ENCODE measurements at places on chromosomes 5 and 9.

DNA sequence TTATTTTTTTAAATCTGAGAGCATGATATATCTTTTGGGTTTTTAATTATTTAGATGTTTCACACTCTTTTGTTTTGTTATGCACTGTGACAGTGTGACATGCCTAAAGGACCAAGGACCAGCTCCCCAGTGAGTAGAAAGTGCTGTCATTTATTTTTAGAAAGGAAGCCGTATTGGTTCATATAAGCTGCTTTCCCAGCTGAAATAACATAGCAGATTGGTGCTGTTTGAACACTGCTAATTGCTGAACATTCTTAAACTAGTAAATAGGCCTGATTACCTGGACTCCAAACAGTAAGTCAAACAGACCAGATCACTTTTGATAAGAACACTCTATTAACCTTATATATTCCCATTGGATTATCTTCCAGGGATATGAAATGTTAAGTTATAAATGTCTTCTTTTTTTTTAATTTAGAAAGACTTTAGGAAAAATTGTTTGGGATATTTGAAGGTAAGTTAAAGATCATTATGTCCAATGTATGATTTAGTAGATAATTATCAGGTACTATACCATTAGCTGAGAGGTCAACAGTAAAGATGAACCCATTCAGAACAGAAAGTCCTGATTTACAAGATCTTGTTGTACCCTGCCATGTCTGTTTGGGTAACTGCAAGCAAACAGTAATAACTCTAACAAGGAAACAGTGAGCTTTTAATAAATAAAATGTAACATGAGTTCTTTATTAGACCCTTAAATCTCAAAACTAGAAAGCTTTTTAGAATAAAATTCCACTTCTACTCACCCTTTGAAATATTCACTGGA lies 27.8 kb upstream of the ELL2 start:
- DNase-seq: no peak

DNA sequence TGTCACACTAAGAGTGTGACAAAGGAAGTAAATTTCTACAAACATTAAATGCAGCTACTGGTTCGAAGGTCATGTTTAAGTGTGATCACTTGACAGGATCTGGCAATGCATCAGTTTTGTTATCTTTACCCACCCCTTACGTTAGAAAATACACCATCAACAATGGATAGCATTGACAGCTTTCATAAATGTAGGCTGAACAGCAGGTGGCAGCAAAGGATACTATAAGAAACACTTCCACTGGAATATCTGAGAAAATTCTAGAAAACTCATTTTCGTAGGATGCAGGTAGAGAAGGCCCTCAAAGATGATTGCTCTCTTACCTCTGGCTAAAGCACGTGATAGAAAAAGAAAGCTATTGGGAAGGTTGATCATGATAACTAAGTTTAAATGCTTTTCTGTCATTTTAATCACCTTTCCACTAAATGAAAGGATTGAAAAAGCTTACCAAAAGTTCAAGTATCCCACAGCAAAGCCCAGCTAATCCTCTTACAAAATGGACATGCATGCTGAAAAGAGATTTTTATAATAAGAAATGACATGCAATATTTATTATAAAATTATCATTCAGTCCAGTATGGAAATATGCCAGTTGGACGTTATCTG lies 292.5 kb downstream of the PARP8 start:
- DNase-seq: no peak

DNA sequence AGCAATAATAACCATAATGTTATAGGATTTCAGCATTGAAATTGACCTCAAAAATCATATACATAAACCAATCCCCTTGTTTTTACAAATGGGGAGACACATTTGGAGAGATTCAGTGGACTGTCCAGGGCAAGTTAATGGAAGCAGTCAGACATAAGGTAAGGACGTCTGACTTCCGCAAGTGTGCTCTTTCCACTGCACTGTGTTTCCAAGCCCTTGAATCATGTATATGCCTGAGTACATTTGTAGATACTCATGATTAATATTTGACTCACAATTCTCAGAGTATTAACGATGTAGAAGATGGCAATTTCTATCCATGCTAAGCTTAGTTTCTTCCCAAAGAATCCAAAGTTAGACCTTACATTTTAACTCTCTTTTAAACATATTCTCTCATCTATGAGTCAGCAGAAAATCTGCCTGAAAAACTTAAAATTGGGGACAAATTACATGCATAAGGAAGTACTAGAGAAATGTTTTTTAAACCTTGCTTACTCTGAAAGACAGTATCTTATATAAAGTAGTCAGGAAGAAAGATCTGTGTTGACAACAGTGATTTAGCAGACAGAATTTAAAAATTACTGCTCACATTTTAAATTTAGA lies 165.3 kb downstream of the NFIB start:
- no peak for DNase-seq

DNA sequence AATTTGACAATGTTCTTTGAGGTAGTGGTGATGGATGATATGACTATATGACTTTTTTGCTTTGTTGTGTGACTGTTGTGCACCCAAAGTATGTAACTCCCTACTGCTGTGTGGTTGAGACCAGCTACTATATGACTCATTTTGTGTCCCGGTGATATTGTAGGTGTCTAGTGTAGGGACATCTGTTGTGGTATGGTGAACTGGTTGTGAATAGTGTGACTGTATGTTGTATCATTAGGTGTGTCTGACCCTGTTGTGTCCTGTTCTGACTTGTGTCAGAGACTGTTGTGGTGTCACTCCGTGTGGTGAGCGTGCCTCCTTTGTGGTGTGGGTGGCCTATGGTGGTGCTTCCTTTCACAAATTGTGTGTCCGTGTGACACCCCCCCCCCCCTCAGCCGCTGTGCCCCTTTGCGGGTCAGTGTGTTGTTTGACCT lies 11.2 kb upstream of the CXXC5 start:
- DNase-seq: no peak

GRCh38 chr5:65307088-65307487 lies 174.6 kb downstream of the ADAMTS6 start:
- DNase-seq: no peak

GRCh38 chr5:152956943-152957613 lies 533.4 kb upstream of the GRIA1 start:
- no peak for DNase-seq

DNA sequence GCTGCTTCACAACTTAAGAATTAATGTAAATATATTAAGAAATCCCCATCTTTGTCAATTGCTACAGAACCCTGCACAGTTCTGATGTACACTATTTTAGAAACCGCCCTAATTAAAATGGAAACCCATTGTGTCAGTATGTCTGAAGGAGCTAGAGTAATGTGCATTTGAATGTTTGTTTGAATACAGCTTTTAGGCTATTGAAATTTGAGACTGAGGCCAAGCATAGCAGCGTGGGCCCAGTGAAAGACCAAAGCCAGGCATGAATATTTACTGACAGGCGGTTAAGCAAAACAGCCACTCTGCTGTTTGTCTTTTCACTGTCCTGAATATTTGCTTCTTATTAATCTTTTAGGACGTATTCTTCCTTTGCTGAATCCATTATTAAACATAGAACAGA lies 252.3 kb downstream of the IZUMO3 start:
- DNase-seq: no peak

GRCh38 chr9:83959061-83959460 lies 21.0 kb downstream of the HNRNPK start:
- no peak for DNase-seq

DNA sequence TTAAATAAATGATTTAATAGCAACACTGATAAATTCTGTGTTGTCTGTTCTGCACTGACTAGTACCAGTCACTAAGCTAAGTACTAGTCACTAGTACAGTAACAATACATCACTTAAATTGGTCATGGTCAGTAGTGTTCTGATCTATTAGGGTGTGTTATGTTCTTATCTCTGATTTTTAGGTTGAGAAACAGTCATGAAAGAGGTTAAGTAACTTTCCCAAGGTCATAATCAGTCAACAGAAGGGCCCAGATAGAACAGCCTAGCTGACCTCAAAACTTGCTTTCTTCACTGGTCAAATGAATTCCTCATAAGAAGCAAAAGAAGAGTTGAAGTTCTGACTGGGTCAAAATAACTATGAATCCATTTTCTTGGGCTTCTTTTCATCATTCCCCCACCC lies 1492.7 kb downstream of the MAT2B start:
- DNase-seq: no peak

GRCh38 chr5:9686216-9686615 lies 56.1 kb upstream of the TAS2R1 start:
- DNase-seq: no peak

- DNase-seq: no peak
Measured at GRCh38 chr5:6705088-6705487, 8.1 kb upstream of the TENT4A start.

DNA sequence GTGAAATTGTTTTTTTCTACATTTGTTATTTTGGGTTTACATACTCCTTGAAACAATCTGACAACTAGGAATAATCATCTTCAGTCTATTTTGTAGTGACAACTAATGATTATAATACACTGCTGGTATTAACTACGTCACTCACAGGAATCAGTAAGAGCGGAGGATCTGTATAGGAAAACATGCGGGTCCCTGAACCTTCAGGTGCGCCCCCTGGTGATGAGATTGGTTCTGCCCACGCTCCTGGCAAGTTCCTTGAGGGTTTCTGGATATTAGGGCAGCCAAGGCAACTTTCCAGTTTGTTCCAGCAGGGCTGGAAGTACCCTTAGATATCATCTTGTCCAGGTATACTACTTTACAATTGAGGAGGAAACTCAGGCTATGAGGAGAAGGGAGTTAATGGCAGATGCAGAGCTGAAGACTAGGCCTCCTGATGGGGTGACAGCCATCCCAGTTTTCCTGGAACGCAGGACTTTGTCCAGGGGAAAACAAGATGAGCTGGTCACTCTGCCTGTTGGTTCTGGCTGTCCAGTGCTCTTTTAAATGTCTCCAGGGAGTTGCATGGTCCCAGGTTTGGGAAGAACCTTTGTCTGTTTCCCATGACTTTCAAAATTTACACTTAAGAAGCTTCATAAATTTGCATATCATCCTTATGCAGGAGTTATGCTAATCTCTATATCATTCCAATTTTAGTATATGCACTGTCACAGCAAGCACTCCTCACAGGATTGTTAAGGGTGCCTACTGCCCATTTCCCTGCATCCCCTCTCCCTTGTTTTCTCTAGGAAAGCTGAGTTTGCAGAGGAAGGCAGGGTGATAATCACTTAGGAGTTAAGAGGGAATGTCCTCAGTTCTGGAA lies 14.9 kb upstream of the WNT8A start:
- DNase-seq: no peak

- DNase-seq: no peak
Measured at GRCh38 chr9:105280691-105281090, 36.2 kb downstream of the SLC44A1 start.

DNA sequence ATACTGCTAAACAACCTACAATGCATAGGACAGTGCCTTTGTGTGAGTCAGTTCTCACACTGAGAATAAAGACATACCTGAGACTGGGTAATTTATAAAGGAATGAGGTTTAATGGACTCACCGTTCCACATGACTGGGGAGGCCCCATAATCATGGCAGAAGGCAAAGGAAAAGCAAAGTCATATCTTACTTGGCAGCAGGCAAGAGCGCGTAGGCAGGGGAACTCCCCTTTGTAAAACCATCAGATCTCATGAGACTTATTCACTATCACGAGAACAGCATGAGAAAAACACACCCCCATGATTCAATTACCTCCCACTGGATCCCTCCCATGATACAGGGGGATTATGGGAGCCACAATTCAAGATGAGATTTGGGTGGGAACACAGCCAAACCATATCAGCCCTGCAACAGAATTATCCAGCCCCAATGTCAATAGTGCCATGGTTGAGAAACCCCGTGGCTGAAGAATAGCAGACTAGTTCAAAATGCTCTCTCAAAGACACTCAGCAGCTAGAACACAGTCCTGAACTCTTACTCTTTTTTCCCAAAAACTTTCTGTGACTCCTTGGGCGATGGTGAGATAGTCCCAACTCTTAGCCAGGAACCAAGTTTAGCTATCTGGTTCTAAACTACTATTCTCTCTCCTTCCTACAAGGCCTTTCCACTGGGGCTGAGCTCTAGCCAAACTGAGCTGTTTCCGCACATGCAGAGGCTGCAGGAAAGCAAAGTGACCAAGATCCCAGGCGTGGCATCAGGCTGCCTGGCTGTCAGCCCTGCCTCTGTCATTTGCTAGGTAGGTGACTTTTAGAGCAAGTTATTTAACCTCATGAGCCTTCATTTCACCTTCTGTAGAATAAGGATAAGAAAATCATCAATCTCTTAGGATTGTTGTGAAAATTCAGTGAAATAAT lies 21.7 kb downstream of the FAT2 start:
- no peak for DNase-seq

GRCh38 chr9:93463638-93464248 lies 10.4 kb upstream of the FAM120AOS start:
- no peak for DNase-seq

- no peak for DNase-seq
Measured at GRCh38 chr5:158958021-158958994, 141.4 kb downstream of the EBF1 start.

- DNase-seq: no peak
Measured at GRCh38 chr5:153985498-153985897, 53.2 kb downstream of the FAM114A2 start.

DNA sequence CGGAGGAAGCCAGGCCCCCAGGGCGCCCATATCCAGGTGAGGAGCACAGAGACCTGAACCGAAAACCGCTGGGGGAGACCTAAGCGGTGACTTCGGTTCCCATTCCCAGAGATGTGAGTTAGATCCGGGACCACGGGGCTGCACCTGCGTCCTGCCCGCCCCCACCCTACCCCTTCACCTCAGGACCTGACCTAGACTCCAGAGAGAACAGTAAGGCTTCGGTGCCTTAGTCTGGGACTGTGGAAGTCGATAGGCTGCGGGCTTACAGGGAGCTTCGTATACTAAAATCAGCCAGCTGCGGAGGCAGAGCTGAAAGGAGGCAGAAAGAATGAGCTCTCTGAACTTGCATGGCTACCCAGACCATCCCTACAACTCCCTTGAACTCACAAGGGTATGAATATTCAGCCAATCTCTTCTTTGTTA lies 518 bp upstream of the FAM13B start:
- no peak for DNase-seq

- DNase-seq: no peak
Measured at GRCh38 chr9:75134495-75134894, 46.2 kb downstream of the OSTF1 start.

GRCh38 chr5:147835386-147835798 lies 3.9 kb upstream of the SPINK1 start:
- DNase-seq: no peak

- no peak for DNase-seq
Measured at GRCh38 chr5:103942587-103943186, 380.1 kb upstream of the NUDT12 start.

Measured in urinary bladder (tissue), 4 donors.